ENCODE measurements at places on chromosomes 11 and 22. TPM values are rescaled to one million over a fixed set of nuclear protein-coding genes. Genes with fewer than 3 reads are reported as not detected.

Gene CDKN1C
- 80.0 TPM for total RNA-seq

Gene SAA4
- total RNA-seq, result not detected

Gene ACTN3
- total RNA-seq, result 0.16 TPM

Gene NPTXR
- total RNA-seq, result 9.3 TPM

Gene GGTLC2
- not detected for total RNA-seq

Gene SCO2
- total RNA-seq, result 2.3 TPM

Gene MMP27
- total RNA-seq, result not detected

Gene ISX
- not detected for total RNA-seq

DNA sequence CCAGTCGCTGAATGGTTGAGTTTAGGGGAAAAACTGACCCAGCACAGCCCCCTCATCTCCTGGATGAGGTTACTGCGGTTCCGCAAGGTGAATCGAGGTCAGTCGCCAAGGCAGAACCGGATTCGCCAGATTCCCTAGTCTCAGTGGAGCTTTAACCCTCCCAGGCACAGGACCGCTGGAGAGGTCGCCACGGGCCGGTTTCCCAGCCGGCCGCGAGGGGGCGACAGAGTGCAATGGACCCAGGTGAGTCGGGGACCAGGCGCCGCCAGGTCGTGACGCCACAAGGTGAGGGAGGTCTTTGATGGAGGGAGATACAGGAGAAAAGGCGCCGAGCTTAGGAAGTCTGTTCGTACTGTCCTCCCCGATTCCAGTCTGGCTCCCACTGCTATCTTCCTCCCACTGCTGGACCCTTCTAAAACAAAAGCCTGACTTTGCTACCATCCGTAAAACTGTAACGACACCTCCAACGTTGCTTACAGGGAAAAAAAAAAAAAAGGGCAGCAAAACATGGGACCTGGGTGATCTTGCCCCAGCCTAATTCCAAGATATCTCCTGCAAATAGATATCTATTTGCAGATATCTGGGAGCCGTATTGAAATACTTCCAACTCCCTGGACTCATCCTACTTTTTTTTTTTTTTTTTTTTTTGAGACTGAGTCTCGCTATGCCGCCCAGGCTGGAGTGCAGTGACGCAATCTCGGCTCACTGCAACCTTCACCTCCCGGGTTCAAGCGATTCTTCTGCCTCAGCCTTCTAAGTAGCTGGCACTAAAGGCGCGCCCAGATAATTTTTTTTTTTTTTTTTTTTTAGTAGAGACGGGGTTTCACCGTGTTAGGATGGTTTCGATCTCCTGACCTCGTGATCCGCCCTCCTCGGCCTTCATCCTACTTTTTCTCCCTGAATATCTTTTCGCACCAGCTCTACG, 1.4 kb upstream of the GGA1 start:
- peak overlapping the region; percentile 82 for H3K4me3 ChIP-seq
- H3K27me3 ChIP-seq, result peaks cover 31% of the 10 kb centered on the region
- peak; percentile 78 for DNase-seq
- no peaks in the 10 kb centered on the region for H3K36me3 ChIP-seq
- no peak overlapping the region for H3K27ac ChIP-seq
- peaks cover 35% of the 10 kb centered on the region for H3K4me1 ChIP-seq

- peaks cover 21% of the 10 kb centered on the region for H3K27me3 ChIP-seq
- H3K27ac ChIP-seq, result no peak overlapping the region
- no peak for DNase-seq
- H3K4me1 ChIP-seq, result no peaks in the 10 kb centered on the region
Observed at GRCh38 chr11:122861631-122862030, 20.9 kb upstream of the JHY start.

GRCh38 chr22:32205974-32206773, 1.3 kb upstream of the RFPL2 start:
- H3K4me3 ChIP-seq, result peak overlapping the region; percentile 19
- H3K4me1 ChIP-seq, result peaks cover 19% of the 10 kb centered on the region
- no peak overlapping the region for H3K27ac ChIP-seq
- DNase-seq, result peak; percentile 25
- no peaks in the 10 kb centered on the region for H3K36me3 ChIP-seq

DNA sequence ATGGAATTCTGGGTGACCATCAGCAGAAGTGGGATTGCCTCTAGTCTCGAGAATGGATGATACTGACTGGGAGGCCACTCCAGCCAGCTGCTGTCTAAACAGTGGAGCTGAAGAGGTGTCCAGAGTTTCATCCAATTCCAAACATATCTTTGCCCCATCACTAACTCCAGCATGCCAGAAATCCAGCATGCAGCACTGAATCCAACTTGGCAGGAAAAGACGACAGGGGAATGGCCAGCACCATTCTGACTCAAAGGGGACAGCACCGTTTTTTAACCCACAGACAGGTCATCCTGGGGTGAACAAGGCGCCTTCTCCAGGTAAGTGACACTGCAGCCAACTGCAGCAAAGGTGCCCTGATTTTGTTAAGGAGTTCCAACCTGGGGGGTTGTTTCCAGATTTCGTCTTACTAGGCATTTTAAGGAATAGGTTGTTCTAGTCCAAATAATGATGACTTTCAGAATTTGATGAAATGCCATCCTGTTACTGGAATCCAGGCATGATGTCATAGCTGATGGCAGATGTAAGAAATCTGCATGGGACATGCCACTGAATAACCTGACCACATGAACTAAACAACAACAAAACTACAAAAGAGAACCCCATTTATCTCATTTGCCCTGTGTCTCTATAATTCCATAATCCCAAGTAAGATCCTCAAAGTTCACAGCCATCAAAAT, 32.3 kb downstream of the FEZ1 start:
- H3K27ac ChIP-seq, result no peak overlapping the region
- DNase-seq, result no peak
- no peaks in the 10 kb centered on the region for H3K27me3 ChIP-seq

DNA sequence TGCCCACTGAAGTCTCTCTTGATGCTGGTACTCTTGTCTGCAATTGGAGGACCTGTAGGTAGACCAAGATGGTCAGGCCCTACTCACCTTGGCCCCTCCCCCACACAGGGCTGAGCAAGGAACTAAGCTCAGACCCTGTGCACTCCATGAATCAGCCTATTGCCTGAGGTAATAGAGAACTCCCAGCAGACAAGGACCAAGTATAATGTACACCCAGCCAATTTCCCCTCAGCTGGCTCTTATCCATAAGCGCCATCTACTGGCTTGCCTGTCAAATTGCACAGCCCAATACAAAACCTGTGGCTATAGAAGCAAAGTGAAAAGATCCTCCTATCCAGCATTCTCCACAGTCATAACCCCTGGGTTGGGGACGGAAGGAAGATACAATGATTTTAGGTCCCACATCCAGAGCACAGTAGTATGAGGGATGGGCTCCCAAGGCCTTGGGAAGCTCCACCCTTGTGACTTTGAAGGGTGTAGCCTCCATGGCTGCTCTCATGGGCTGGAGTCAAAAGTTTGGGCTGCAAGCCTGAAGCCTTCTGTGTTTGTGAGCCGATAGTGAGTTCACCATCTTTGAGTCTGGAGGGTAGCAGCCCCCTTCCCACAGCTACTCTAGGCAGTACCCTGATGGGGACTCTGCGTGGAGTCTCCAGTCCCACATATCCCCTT, 56.0 kb downstream of the GLYATL2 start:
- no peak overlapping the region for H3K27ac ChIP-seq
- peaks cover 2% of the 10 kb centered on the region for H3K27me3 ChIP-seq
- H3K4me3 ChIP-seq, result no peak overlapping the region
- peak; percentile 5 for DNase-seq
- peaks cover 3% of the 10 kb centered on the region for H3K36me3 ChIP-seq

DNA sequence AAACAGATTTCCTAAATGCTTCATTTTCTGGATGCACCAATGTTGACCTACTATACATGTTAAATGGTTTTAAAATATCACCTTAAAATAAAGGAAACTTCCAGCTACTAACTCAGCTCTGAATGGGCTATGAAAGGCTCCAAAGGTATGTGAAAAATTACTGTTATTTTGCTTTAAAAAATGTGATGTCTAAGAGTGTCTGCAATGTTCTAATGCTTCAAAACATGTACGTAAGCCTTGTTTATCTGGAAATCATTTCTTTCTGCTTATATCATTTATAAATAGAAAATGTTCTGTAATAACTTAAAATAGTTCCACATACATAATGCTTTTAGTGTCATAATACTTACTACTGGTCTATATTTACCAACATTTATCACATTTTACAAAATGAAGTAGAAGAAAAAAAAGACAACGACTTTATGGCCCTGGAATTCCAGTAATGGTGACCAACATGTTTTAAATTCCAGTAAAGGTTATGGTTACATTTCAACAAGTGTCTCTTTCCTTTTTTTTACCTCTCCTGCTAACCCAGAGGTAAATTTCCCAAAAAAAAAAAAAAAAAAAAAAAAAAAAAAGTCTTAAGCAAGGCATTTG, 2.5 kb downstream of the BDNF start:
- H3K27me3 ChIP-seq, result peaks cover 91% of the 10 kb centered on the region
- no peak for DNase-seq
- no peaks in the 10 kb centered on the region for H3K36me3 ChIP-seq

DNA sequence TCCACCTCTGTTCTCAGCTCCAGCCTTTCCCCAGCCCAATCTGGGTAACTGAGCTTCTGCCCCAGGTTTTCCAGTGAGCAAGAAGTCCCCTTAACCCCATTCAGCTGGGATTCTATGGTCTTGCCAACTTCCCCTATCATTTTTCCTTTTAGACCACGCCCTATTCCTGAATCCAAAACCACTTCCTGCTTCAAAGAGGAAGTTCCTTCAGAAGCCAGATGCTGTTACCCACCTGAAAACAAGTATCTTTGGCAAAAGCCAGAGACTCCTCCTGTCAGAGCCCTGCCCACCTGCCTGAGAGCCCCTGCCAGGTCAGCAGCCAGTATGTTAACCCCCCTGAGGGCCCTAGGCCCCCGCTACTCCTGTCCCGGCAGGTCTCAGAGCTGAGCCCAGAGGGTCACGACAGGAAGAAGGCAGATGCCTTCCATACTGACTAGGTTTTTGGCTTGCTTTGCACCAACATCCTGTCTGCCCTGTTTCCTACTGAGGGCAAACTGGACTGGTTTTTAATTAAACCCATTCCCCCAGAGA, 20.3 kb upstream of the MICAL2 start:
- no peak overlapping the region for H3K4me3 ChIP-seq
- no peak overlapping the region for H3K27ac ChIP-seq
- H3K4me1 ChIP-seq, result peaks cover 51% of the 10 kb centered on the region
- H3K27me3 ChIP-seq, result no peaks in the 10 kb centered on the region

- peaks cover 17% of the 10 kb centered on the region for H3K4me1 ChIP-seq
- H3K27ac ChIP-seq, result no peak overlapping the region
- no peak overlapping the region for H3K4me3 ChIP-seq
- H3K36me3 ChIP-seq, result no peaks in the 10 kb centered on the region
Observed at GRCh38 chr11:63180536-63180935, 36.5 kb upstream of the SLC22A24 start.

GRCh38 chr11:97574976-97575665, 1185.3 kb downstream of the JRKL start:
- no peaks in the 10 kb centered on the region for H3K4me1 ChIP-seq
- no peak overlapping the region for H3K4me3 ChIP-seq
- no peaks in the 10 kb centered on the region for H3K36me3 ChIP-seq
- no peaks in the 10 kb centered on the region for H3K27me3 ChIP-seq
- H3K27ac ChIP-seq, result no peak overlapping the region

GRCh38 chr11:18836417-18836816, 44.8 kb upstream of the PTPN5 start:
- no peak overlapping the region for H3K27ac ChIP-seq
- H3K4me3 ChIP-seq, result no peak overlapping the region
- H3K4me1 ChIP-seq, result no peaks in the 10 kb centered on the region
- peaks cover 3% of the 10 kb centered on the region for H3K36me3 ChIP-seq

GRCh38 chr11:88086297-88086696, 88.9 kb downstream of the RAB38 start:
- H3K4me3 ChIP-seq, result no peak overlapping the region
- H3K27me3 ChIP-seq, result no peaks in the 10 kb centered on the region
- H3K4me1 ChIP-seq, result no peaks in the 10 kb centered on the region
- H3K36me3 ChIP-seq, result no peaks in the 10 kb centered on the region
- H3K27ac ChIP-seq, result no peak overlapping the region
- no peak for DNase-seq

- peak overlapping the region; percentile 27 for H3K27ac ChIP-seq
- DNase-seq, result no peak
- H3K36me3 ChIP-seq, result no peaks in the 10 kb centered on the region
- no peak overlapping the region for H3K4me3 ChIP-seq
- peaks cover 4% of the 10 kb centered on the region for H3K4me1 ChIP-seq
Observed at GRCh38 chr22:49951986-49952896, 8.3 kb upstream of the PIM3 start.

- DNase-seq, result no peak
- H3K4me1 ChIP-seq, result peaks cover 37% of the 10 kb centered on the region
- H3K4me3 ChIP-seq, result no peak overlapping the region
- no peak overlapping the region for H3K27ac ChIP-seq
- H3K27me3 ChIP-seq, result no peaks in the 10 kb centered on the region
Observed at GRCh38 chr11:96090711-96091110, 166.8 kb upstream of the MTMR2 start.

DNA sequence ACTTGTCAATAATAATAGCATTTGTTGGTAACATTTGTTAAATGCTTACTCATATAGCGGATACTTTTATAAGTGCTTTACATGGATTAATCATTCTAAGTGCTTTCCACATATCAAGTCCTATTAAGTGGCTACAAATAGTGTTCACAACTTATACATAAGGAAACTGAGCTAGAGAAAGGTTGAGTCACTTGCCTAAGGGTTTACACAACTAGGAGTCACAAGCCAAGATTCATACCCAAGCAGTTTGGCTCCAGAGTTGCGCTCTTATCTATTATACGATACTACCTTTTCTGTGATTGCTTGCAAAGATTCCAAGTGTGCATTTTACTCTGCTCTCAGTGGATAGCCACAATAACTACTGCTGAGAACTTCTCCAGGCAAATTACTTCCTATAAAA, 215.9 kb upstream of the CCDC90B start:
- no peak overlapping the region for H3K4me3 ChIP-seq
- no peak overlapping the region for H3K27ac ChIP-seq
- H3K36me3 ChIP-seq, result no peaks in the 10 kb centered on the region
- H3K27me3 ChIP-seq, result no peaks in the 10 kb centered on the region
- no peaks in the 10 kb centered on the region for H3K4me1 ChIP-seq
